Activated T-helper 1 cell treated with anti-CD3 and anti-CD28 coated beads, Interleukin-12 subunit alpha, Interleukin-12 subunit beta, Interleukin-2, Interleukin-4 antibody, amounts not matched to agents 30 ng/mL and 10 ng/mL and 1 ng/mL, durations not matched to agents 14 hours and 24 hours and 36 hours (primary cell): ENCODE measurements at places on chromosomes 2 and 18. TPM values are rescaled to one million over a fixed set of nuclear protein-coding genes. Genes with fewer than 3 reads are reported as not detected.

The ATP9B gene
- 26.1 and 31.4 TPM in 2 replicates for total RNA-seq

DNA sequence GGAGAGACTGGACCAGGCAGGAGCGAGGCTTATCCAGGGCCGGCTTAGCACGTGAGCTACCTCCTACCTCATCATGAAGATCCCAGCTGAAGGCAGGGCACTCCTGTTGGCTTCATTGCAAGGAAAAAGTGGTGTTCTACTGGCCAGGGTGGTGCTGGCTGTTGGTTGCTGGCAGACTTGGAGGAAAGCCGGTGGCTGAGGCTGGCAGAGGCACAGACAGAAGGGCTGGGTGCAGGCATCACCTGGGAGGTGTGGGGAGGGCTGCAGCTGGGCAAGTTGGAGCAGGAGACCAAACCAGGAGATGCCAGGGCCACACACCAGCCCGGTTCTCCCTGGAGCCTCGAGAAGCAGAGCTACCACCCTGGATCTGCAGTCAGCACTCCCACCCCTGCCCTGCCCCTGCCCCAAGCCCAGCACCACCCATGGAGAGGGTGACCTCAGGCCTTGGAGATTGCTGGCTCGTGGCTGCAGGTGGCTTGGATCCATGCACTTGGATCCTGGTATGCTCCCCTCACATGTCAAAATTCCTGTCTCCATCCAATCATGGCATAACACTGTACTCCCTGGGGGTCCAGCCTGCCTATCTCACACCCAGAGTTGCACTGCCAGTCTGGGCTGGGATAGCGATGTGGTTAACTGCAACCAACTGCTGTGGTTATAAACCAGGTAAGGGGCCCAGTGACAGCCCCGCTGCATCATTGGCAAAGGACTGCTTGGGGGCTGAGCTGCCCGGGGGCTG lies 49.7 kb downstream of the GLI2 start:
- no peak for DNase-seq
- no peak overlapping the region for H3K4me3 ChIP-seq
- no peaks in the 10 kb centered on the region for H3K36me3 ChIP-seq
- no peaks in the 10 kb centered on the region for H3K27me3 ChIP-seq
- H3K27ac ChIP-seq, result no peak overlapping the region

DNA sequence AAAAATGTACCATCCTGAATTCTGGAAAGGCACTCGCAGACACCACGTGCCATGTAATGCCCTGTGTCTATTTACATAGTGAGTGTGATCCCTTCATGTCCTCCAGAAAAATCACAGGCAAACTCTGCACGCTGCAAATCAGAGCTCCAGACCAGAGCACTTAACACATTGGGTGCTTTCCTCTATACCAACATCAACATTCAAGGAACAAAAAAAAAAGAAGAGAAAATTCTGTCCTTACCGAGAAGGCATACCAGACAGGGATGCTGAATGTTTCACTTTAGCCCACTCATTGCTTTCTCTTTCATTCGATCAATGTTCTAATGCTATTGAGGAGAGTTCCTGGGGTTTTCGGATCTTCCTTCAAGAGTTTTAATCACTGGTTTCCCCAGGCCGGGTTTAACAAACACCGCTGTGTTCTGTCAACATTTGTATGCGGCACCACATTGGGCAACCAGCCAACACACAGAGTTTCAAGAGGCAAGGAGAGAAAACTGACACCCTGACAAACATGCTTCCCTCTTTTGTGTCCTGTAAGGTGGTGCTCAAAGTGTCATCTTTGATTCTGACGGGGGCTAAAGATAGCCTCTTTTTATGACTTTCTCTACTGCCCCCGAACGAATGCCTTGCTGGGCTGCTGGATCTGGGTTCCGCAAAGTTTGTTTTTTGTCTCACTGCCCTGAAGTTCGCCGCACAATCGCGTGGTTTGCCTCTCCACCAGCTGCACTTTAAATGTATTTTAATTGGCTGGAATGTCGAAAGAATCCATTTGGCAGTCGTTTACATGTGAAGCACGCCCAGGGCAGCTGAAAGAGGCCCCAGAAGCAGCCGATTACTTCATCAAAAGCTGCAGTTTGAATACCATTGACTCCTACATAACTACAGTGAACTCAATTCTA lies 106.4 kb upstream of the NCKAP5 start:
- no peaks in the 10 kb centered on the region for H3K36me3 ChIP-seq
- no peak for DNase-seq
- peaks cover 11% of the 10 kb centered on the region for H3K27me3 ChIP-seq
- no peak overlapping the region for H3K4me3 ChIP-seq
- H3K4me1 ChIP-seq, result no peaks in the 10 kb centered on the region
- H3K27ac ChIP-seq, result no peak overlapping the region

DNA sequence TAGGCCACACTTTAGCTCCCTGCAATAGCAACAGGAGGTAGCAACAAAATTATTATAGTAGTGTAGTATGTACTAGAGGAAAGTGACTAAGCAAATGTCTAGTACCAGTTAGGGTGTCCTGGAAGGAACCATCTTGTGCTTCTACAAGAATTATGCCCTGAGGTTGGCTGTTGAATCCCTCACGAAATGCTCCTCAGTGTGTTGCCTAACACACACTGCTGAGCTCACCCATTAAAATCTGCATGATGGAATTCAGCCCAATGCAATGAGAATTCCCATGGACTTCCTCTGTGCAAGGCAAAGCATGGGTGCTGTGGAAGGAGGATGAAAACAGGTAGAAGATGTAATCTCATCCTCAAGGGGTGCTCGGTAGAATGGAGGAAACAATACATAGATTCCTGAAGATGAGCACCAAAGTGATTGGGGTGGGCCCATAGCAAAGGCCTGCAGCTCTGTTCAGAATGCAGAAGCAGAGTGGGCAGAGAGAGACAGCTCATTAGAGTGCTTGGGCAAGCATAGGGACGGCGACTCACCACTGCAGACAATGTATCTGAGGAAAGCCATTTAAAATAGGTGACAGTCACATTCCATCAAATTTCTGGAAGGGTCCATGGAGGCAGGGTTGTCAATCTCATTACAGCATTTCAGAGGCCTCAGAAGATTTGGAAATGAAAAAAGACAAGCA lies 1.2 kb upstream of the UGT1A7 start:
- H3K27ac ChIP-seq, result no peak overlapping the region
- H3K4me3 ChIP-seq, result no peak overlapping the region
- DNase-seq, result no peak

The TCF23 gene
- total RNA-seq, result not detected in 2 replicates

DNA sequence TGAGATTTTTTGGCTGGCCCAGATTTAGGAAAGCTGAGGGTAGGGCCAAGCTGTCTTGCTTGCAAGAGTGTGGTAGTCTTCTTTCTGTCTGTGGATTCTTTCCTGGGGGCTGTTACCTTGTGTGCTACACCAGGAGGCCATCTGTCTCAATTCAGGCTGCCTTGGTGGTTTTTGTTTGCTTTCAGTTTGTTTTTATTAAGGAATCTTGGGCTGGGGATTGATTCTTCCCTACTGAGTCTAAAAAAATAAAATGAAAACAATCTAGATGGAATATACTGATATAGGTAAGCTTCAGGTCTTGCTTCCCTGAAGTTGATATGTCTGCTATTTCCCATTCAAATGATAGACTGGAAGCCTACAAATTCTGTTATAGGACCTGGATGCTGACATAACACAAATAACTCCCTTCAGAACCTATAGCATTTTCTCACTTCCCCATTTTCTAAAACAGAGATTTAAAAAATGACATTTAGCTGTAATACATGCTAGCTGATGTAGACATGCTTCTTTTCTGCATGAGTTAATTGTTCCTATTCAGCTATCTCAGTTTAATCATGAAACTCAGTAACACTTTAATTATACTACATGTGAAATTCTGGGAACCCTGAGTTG lies 5.3 kb downstream of the LHCGR start:
- H3K4me1 ChIP-seq, result no peaks in the 10 kb centered on the region
- DNase-seq, result no peak
- H3K4me3 ChIP-seq, result no peak overlapping the region
- no peaks in the 10 kb centered on the region for H3K36me3 ChIP-seq

The CCDC141 gene
- total RNA-seq, result 0.78 and 1.2 TPM in 2 replicates

The MYO7B gene
- 0.10 and 0.12 TPM in 2 replicates for total RNA-seq

DNA sequence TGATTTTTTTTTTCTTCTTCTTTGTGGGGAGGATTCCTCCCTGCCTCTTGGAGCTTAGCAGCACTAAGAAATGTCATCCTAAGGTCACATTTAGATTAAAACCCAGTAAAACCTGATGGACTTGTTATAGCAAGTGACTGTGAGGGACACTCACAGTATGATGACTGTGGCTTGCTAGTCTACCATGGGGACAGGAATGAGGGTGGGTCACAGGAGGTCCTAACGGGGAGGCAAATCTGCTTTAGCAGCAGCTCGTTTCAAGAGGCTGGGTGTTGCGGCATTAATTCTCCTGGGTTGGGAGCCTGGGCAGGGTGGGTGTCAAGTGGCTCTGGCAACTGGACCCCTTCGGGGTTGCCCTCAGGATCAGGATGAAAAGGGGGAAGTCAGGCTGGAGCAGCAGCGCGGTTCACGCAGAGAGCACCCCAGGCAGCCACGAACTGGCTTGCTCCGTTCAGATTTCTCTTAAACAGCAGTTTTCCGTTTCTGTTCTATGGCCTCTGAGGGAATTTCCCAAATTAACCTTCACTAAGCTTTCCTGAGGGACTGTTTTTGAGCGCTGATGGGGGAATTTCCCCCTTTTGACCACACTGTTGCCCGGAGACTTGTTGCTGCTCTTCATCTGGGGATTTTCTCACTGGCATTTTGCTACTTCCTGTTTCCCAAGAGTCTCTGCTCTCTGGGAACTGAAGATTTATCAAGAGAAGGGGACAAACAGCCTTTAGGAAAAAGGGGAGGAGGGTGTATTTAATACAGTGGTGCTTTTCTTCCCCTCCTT lies 59.8 kb upstream of the PELI1 start:
- peak overlapping the region; percentile 91 for H3K27ac ChIP-seq
- DNase-seq, result peak; percentile 49
- peak overlapping the region; percentile 76 for H3K4me3 ChIP-seq
- peaks cover 84% of the 10 kb centered on the region for H3K4me1 ChIP-seq
- peaks cover 9% of the 10 kb centered on the region for H3K36me3 ChIP-seq

GRCh38 chr2:115386465-115386864 lies 944.0 kb downstream of the DPP10 start:
- no peak overlapping the region for H3K4me3 ChIP-seq
- no peak overlapping the region for H3K27ac ChIP-seq
- no peak for DNase-seq
- no peaks in the 10 kb centered on the region for H3K4me1 ChIP-seq

The COL3A1 gene
- 0.13 TPM in 1 of 2 replicates, not detected in the other for total RNA-seq

The TWIST2 gene
- not detected in 2 replicates for total RNA-seq

- H3K4me3 ChIP-seq, result no peak overlapping the region
- no peaks in the 10 kb centered on the region for H3K4me1 ChIP-seq
- H3K36me3 ChIP-seq, result no peaks in the 10 kb centered on the region
- H3K27me3 ChIP-seq, result peaks cover 6% of the 10 kb centered on the region
- H3K27ac ChIP-seq, result no peak overlapping the region
- DNase-seq, result no peak
Measured at GRCh38 chr2:152440049-152440448, 105.1 kb downstream of the FMNL2 start.

GRCh38 chr2:2758793-2759367 lies 427.8 kb upstream of the MYT1L start:
- no peaks in the 10 kb centered on the region for H3K36me3 ChIP-seq
- H3K4me3 ChIP-seq, result no peak overlapping the region
- H3K27me3 ChIP-seq, result no peaks in the 10 kb centered on the region
- no peak overlapping the region for H3K27ac ChIP-seq

The LRP2 gene
- 0.05 and 0.17 TPM in 2 replicates for total RNA-seq

DNA sequence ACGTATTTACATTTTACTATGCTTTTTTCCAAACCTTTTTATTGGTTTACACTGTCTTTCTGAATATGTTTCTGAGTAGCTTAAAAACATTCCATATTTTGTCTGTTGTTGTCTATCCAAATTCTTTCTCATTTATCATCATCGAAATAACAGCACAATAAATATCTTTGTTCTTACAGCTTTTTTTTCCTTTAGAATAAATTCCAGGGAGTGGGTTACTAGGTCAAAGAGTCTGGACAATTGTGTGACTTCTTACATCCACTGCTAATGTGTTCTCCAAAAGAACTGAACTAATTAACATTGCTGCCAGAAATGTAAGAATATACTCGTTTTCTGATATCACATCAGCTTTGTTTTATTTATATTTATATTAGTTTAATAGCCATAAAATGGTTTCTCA lies 59.4 kb downstream of the ANKRD44 start:
- H3K27me3 ChIP-seq, result no peaks in the 10 kb centered on the region
- DNase-seq, result no peak
- H3K27ac ChIP-seq, result no peak overlapping the region
- peaks cover 83% of the 10 kb centered on the region for H3K4me1 ChIP-seq

GRCh38 chr2:235200216-235200615 lies 248.4 kb downstream of the SH3BP4 start:
- H3K4me3 ChIP-seq, result no peak overlapping the region
- H3K36me3 ChIP-seq, result no peaks in the 10 kb centered on the region
- no peak for DNase-seq
- H3K4me1 ChIP-seq, result no peaks in the 10 kb centered on the region
- no peaks in the 10 kb centered on the region for H3K27me3 ChIP-seq
- H3K27ac ChIP-seq, result no peak overlapping the region

DNA sequence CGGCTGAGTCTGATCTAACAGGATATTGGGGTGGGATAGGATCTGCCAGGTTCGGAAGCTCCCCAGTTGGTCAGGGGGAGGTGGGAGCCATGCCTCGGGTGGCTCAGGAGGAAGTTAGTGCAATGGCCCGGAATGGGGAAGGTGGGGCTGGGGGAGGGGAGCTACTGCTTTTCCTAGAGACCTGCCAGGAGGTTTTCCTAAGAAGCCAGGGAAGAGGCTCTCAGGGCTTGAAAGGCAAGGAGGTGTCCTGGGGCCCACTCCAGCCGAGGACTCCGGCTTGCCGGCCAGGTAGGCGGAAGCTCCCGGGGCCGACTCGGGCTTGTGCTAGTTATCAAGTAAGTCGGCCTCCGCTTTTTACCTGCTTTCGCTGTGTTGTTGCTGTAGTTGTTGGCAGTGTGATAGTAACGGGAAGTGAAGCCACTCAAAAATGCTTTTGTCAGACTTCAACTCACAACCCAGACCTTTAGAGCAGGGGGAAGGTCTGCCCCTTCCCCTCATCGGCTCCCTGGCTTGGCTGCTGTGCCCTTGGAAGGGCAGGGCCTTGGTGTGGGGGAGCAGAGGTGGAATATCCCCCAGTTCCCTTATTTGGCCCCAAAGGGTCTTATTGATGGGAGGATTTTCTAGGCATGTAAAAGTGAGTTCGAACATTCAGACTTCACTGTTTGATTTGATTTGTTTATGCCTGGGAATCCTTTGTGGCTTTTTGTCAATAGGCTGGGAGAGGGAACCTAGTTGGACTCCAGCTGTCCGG lies 5.4 kb downstream of the GDF7 start:
- no peak for DNase-seq
- H3K27me3 ChIP-seq, result peaks cover 31% of the 10 kb centered on the region
- peaks cover 4% of the 10 kb centered on the region for H3K4me1 ChIP-seq
- H3K4me3 ChIP-seq, result no peak overlapping the region
- H3K36me3 ChIP-seq, result no peaks in the 10 kb centered on the region

The RSAD2 gene
- 2.2 and 2.4 TPM in 2 replicates for total RNA-seq

The EGR4 gene
- total RNA-seq, result 1.9 TPM in 2 replicates

The MAB21L4 gene
- total RNA-seq, result not detected in 2 replicates

The SLC38A11 gene
- total RNA-seq, result not detected in 2 replicates

The KYNU gene
- not detected in 2 replicates for total RNA-seq

- H3K27ac ChIP-seq, result no peak overlapping the region
- no peaks in the 10 kb centered on the region for H3K36me3 ChIP-seq
- no peak for DNase-seq
- H3K4me1 ChIP-seq, result no peaks in the 10 kb centered on the region
- no peak overlapping the region for H3K4me3 ChIP-seq
- no peaks in the 10 kb centered on the region for H3K27me3 ChIP-seq
Measured at GRCh38 chr18:72360634-72361033, 183.5 kb downstream of the CBLN2 start.
